Activated T-cell treated with anti-CD3 and anti-CD28 coated beads for 48 hours (primary cell): ENCODE measurements at places on chromosomes 16 and 17.

GRCh38 chr16:54454616-54455015 lies 168.0 kb upstream of the IRX3 start:
- no peak for DNase-seq

- DNase-seq: no peak
These were observed 110.0 kb downstream of the N4BP1 start for GRCh38 chr16:48499923-48500381.

- no peak for DNase-seq
These were observed 348.9 kb upstream of the ASIC2 start for GRCh38 chr17:33642002-33642401.

- no peak for DNase-seq
These were observed 741 bp upstream of the GRB2 start for GRCh38 chr17:75406222-75406615.

GRCh38 chr17:69560987-69561441 lies 146.5 kb downstream of the MAP2K6 start:
- no peak for DNase-seq
